ENCODE measurements at places on chromosomes 7 and 10. TPM values are rescaled to one million over a fixed set of nuclear protein-coding genes. Genes with fewer than 3 reads are reported as not detected.

DNA sequence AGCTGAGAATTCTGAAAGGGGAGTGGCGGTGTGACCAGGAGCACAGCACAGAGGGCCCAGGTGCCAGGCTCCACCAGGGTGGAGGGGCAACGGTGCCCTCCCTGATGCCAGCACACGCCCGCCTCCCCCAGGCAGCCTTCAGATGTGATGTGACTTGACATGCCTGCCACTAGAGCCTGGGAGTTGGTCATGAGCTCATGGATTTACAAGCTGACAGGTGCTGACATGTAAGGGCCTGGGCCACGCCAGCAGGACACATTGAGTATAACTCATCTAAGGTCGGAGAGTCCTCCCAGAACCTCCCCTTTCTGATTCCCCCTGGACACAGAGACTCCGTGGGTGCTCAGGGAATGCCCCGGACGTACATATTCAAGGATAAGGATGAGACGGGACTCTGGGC is 74.2 kb downstream of the LSM5 start:
- DNase-seq: no peak

DNA sequence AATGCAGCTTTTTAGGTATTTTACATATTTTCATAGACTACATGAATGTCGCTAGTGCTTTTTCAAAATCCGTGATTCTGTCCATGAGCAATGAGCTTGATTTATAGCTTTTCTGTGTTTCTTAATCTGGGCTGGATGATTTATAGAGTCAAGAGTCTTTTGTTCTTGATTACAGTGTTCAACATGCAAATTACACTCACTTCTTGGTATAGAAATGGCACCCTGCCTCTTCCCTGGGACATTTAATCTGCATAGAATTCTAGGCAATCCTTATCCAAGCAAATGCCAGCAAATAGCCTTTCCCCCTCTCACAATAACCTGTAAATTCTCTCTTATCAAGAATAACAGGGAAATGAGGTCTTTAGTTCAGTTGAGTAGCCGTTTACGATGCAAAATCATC is 246.2 kb upstream of the SEMA3C start:
- DNase-seq: no peak

- no peak for DNase-seq
Observed at GRCh38 chr10:14570800-14571199, 203.9 kb downstream of the FAM107B start.

GRCh38 chr7:122628651-122629411 is 70.1 kb downstream of the RNF133 start:
- DNase-seq: no peak

Gene IQUB
- total RNA-seq: not detected

Data from HFFc6 (cell line).